ENCODE measurements at places on chromosomes 3 and 15. TPM values are rescaled to one million over a fixed set of nuclear protein-coding genes. Genes with fewer than 3 reads are reported as not detected.

P3H2 gene
- polyA plus RNA-seq: 114 TPM

UCN2 gene
- polyA plus RNA-seq: 0.25 TPM

NFKBIZ gene
- 6.3 TPM for polyA plus RNA-seq

C15orf62 gene
- 1.7 TPM for polyA plus RNA-seq

DNA sequence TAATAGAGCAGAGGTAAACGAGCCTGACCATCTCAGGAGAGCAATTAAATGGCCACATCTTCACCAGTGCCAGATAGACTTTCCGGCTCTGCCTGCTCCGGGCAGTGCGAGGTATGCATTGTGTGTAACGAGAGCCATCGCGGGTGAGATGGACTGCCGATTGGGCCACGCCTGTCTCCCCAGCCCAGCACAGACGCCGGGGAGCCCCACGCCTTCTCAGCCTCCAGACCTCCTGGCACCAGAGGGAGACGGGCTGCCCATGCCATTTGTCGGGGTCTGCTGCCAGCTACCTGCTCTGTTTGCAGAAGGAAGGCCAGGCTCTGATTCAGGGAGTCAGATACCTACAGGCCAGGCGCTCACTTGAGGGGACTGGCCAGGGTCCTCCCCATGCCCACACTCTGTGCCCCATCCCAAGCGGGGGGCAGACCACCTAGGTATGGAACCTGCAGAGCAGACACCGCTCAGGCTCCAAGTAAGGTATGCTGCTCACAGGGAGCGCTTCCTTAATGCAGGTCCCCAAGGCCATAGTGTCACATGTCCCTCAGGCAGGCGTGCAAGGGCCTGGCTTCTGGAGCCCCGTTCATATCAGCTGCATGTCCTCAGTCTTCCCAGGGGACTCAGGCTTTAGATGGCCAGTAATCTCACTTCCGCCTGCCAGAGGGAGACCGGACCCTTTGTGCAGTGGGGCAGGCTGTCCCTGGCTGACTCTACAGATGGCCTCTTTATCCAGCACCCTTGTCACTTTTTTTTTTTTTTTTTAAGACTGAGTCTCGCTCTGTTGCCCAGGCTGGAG is 62.2 kb downstream of the DNAJB8 start:
- no peak for DNase-seq

All from right renal cortex interstitium (tissue), 3 donors.